ENCODE measurements at places on chromosomes 7 and 10. TPM values are rescaled to one million over a fixed set of nuclear protein-coding genes. Genes with fewer than 3 reads are reported as not detected.

- no peak for DNase-seq
These were observed 39.6 kb downstream of the GPRIN2 start for GRCh38 chr10:46516660-46517416.

DNA sequence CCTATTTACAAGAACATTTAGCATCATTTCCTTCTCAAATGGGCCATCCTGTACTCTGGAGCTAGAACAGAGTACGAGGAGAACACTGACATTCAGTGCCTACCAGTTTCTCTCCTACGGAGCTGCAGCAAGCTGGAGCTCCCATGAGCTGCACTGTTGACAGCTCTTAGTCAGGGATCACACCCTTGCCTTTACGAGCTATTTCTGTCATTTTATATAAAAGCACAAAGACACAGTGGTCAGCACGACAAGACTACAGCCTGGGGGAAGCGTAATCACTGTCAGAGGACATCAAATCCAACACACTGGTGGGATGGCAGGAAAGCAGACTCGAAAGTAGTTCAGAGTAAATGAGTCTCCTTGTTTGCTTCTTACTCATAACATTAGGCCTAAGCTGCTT lies 2.7 kb downstream of the CDCA7L start:
- no peak for DNase-seq

- DNase-seq, result no peak
These were observed 104.3 kb downstream of the RSU1 start for GRCh38 chr10:16712883-16713282.

DNA sequence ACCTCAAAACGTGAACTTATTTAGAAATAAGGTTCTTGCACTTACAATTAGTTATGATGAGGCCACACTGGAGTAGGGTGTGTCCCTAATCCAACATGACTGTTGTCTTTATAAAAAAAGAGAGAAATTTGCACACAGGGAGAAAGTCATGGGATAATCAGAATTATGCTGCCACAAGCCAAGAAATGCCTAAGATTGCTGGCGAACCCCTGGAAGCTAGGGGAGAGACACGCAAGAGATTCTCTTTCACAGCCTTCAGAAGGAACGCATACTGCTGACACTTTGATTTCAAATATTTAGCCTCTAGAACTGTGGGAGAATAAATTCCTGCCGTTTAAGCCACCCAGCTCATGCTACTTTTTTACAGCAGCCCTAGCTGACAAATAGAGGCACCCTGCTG lies 138.3 kb downstream of the CCDC71L start:
- no peak for DNase-seq

GPER1 gene
- 3.9 TPM for total RNA-seq

RAMP3 gene
- total RNA-seq, result 123 TPM

GPR15LG gene
- not detected for total RNA-seq

All from thoracic aorta (tissue), 2 donors.